AG09309 (cell line): ENCODE measurements at places on chromosomes 4 and X.

DNA sequence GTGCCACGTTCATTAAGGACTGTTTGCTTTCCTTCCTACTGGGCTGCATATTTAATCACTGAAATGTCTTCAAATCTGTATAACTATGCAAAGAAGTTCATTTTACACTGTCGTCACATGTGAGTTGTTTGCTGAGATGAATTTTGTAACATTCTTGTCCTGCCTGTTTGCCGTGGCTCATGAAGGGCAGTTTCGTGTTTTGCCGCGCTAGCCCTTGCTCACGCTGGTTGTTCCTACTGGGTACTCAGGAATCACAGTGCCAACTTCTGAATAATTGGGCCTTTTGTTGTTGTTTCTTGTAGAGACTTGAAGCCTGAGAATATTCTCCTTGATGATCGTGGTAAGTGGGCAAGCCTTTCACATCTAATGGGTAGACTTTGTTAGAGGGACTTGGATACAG lies 52.2 kb downstream of the HTT-AS start:
- no peak for DNase-seq

DNA sequence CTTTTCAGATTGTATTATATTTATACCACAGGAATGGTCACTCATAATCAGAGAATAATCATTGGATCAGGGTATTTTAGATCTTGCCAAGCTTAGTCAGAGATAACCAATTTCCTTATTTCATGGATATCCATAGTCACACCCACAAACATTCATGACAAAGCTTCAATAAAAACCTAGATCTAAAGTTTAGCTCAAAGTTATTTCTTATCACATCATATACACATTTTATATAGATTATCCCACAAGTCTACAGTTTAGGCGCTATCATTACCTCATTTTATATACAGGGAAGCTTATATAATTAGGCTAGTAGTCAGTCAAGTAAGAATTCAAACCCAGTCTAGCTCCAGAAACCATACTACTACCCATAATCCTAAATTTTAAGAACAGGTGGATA lies 82.3 kb downstream of the SLC10A7 start:
- no peak for DNase-seq

DNA sequence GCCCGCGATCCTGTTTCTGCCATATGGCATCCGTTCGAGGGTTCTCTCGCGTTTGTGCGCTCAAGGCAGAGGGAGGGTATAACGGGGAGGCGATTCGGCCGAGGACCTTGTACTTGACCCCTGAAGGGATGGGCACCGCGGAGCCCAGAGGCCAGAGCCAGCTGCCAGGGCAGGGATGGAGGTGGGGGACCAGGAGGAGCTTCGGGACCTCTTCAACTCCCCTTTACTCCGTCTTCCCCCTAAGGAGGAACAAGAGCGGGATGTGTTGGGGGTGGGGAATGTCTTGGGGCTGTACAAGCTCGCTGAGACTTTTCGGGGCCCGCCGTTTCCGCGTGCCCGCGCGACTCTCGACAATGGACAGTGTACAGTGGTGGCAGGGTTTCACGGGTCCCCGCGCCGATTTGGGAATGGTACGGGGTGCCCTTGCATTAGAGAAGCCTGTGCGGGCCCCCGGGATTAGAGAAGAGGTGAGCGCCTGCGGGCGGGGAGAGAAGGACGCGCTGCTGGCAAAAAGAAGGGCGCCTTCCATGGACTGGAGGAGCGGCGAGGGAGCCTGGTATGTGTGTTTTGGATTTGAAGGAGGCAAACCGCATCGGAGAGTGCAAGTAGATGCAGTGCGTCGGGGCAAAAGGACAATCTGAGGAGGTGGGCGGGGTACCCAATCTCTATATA lies 760 bp downstream of the UGT8 start:
- no peak for DNase-seq

DNA sequence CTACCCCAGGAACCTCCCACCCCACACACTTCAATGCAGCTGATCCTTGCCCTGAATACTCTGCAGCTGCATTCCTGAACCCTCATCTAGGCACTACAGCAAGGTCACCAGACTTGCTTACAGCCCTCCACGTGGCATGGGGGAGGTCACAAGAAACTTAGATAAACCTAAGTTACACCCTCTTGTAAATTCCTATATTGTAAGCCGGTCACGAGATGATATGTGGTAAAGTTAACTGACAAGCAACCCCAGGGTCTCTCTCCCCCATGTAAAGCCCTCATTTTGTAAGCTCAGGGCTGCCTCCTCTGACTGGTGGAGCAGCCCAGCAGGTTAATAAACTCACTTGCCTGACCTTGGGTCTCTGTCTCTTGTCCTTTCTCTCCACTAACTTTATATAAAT lies 570.7 kb downstream of the PCDH7 start:
- no peak for DNase-seq

DNA sequence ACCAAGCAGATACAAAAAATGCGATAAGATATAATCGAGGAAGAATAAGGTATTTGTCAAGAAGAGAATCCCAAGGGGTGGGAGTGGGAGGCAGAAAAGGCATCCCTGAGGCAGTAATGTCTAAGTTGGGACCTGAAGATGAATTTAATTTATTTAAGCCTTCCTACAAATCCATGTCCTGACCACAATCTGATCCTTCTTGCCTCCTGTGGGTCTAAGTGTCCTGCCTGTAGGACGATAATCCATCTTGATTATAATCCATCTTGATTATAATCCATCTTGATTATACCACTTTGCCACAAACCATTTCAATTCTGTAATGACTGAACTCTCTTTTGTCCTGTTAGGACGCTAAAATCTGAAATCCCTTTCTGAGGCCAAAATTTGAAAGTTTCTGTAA lies 130.2 kb downstream of the COL25A1 start:
- DNase-seq, result no peak

GRCh38 chr4:80492761-80493160 lies 157.2 kb downstream of the CFAP299 start:
- no peak for DNase-seq

DNA sequence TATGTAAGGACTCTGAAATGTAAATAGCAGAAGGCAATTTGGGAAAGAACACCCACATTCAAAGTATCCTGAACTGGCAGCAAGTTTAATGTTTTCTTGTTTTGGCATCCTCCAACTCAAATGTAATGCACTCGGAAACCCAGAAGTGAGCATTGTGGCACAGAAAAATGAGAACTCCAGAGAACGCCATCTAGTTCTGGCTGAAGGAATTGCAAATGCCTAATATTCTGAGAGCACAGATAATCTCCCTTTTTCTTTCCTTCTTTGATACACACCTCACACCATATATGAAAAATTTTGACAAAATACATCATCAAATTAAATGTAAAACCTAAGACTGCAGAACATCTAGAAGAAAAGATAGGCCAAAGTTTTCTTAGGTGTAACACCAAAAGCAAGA lies 52.1 kb downstream of the PWWP3B start:
- DNase-seq, result no peak

DNA sequence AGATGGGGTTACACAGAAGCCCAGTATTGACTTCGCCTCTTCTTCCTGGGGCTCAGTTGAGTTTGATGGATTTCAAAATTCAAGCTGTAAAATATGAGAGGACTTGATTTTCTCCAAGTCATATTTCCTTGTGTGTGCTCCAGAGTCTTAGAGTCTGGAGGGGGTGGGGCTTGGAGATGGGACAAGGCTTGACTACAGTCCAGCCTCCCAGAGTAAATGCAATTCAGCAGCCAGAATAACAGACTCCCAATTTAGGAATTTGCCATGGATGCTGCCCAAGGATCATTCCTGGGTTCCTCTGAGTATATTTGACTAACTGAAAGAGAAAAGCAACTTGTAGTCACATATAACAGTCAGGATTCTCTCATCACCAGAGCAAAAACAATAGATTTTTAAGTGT lies 53.7 kb upstream of the RBPJ start:
- DNase-seq, result peak; percentile 7

DNA sequence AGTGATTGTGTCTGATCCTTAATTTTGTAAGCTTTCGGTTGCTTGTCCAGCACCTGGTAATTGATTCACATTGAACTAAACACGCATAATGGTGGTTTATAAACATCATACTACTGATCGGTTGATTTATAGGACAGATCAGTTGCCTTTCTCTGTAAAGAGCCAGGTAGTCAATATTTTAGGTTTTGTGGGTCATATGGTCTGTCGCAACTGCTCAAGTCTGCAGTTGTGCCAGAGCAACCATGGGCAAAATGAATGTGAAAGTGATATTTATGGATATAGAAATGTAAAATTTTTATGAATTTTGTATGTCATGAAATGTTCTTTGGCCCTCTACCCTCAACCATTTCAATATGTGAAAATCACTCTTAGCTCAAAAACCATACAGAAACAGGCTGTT lies 8.9 kb downstream of the JADE1 start:
- no peak for DNase-seq

DNA sequence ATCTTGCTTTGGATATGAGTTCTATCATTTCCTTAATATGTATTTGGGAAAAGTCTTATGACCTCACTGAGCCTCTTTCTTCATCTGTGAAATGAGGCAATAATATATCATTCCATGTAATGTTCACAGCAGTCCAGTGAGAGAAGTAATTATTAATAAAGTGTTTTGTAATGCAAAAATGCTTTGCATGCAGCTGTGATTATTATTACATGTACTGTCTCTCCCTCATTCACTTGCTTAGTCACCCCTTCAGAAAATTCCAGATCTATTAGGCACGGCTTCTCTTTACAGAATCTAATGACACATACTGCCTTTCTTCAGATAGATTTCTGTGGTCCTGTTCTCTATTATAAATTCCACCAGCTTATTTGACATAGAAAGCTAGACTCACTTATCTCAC lies 53.5 kb upstream of the FGF13 start:
- no peak for DNase-seq
